Stimulated activated CD4-positive, alpha-beta T cell treated with anti-CD3 and anti-CD28 coated beads, Interleukin-12 subunit alpha, Interleukin-12 subunit beta, amount 100 ng/mL, for 24 hours (primary cell): ENCODE measurements at places on chromosomes 7 and 10.

DNA sequence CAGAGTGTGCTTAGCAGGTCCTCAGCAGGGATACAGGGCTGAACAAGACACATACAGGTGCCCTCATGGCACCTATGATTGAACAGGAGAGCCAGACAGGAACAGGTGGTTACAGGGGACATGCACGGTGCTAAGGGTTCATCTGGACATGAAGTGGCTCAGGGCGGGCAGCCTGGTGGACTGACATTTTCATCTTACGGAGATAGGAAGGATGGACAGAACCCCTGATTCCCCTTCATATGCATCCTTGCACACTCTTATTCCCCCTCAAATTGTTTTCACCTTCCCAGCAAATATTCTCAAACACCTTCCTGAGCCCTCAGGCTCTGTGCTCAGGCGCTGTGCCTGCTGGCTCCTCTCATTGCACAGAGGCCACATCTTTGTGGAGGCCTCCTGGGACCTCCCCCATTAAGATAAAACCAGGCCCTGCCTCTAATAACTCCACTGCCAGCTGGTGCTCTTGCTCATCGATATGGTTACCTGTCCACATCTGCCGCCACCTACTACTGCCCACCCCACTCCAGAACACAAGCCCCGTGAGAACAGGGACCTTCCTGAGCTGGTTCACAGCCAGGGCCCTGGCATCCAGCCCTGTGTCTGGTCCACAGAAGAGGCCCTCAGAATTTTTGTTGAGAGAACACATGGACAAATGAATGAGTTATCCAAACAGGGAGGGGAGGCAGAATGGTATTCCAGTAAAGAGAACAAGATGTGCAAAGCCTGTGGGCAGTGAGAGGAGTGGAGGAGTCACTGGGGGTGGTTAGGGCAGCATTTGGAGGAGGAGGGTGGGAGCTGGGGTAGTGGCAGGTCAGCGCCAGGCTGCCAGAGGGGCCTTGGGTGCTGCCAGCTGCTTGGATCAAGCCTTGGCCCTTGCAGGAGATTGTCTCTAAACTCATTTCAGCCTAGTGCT, 68.9 kb upstream of the AQP1 start:
- DNase-seq: no peak

- no peak for DNase-seq
Measured at GRCh38 chr10:46544989-46545791, 11.3 kb downstream of the GPRIN2 start.

DNA sequence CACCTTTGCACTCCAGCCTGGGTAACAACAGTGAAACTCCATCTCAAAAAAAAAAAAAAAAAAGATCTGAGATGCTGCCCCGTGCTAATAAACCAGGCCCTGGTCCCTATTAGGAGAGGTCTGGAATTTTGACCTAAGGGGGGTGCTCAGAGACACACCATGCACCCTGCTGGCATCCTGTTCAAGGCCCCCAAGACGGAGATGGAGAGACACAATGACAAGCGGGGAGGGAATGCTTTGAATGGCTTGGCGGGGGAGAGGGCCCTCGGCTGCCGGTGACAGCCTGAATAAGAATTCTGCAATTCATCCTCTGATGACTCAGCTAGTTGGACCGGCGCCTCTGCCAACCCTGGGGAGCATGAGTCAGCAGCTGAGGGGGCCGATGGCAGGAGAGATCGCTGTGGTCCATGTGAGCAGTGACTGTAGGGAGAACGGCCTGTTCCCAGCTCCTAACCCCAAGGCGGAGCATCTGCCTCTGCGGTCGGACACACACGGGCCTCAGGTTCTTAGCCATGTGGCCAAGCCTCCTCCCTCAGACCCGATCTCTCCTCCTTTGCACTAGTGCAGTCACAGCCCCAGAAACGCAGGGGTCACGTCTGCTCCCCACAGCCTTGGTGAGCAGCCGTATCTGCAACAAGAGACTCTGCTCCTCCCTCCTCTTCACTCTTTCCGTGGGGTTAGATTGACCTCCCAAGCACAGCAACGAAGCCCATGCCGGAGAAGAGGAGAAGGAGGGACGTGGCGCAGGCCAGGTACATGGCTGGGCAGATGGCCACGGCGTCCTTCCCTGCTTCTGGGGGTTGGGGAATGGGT, 14.9 kb downstream of the TRIM56 start:
- peak; percentile 50 for DNase-seq

DNA sequence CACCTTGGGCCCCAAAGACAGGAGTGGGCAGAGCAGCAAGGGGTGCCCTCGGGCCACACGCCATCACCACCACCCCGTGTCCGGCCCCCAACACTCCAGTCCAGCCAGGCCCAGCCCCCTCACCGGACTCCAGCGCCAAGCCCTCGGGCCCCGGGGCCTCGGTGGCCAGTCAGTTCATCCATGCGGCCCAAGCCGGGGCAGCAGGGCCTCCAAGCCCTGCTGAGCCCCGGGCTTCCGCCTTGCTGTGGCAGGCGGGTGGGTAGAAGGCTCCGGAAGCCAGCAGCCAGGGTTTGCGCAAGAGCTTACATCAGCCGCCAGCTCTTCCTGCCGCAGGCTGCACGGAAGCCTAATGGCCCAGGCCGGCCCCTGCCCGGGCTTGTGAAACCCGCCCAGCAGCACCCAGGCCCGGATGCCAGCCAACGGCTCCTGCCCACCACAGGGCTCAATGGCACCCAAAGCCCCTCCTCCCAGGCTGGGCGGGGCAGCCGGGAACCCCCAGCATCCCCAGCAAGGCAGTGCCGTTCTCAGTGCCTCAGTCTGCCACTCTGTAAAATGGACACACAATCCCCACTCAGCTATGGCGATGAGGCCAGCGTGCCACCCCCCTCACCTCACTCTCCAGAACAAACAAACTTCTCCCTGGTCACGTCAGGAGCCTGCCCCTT, 26.5 kb downstream of the TNRC18 start:
- DNase-seq: peak; percentile 79

DNA sequence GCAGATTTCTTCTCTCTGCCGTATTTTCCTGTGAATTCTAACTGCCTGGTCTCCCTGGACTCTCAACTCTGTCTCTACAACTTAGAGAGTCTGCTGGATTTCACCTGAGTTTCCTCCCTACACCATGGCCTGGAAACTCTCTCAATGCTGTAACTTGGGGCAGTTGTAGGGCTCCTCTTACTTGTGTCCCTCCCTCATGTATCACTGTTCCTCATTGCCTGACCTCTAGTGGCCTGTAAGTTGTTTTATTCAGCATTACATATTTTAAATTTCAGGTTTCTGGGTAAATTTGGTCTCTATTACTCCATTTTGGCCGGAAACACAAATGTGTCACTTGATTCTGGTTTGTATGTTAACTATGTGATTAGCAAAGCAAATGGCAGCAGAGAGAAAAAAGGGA, 70.9 kb downstream of the DYNC1I1 start:
- DNase-seq: no peak

GRCh38 chr7:130277763-130278643, 11.3 kb downstream of the CPA2 start:
- no peak for DNase-seq

GRCh38 chr7:133365917-133366316, 113.0 kb downstream of the EXOC4 start:
- DNase-seq: no peak
